Tibial nerve (tissue), 4 donors: ENCODE measurements at places on chromosomes 1 and 21. TPM values are rescaled to one million over a fixed set of nuclear protein-coding genes. Genes with fewer than 3 reads are reported as not detected.

GRCh38 chr1:172148213-172148612 is 272.3 kb upstream of the C1orf105 start:
- H3K36me3 ChIP-seq: no peaks in the 10 kb centered on the region
- no peak for DNase-seq
- H3K4me1 ChIP-seq: no peaks in the 10 kb centered on the region
- H3K27me3 ChIP-seq: no peaks in the 10 kb centered on the region
- no peak overlapping the region for H3K4me3 ChIP-seq
- H3K27ac ChIP-seq: no peak overlapping the region

GRCh38 chr1:27521336-27521831 is 31.4 kb upstream of the WASF2 start:
- H3K4me1 ChIP-seq: peaks cover 67% of the 10 kb centered on the region
- DNase-seq: no peak
- H3K27me3 ChIP-seq: no peaks in the 10 kb centered on the region

DNA sequence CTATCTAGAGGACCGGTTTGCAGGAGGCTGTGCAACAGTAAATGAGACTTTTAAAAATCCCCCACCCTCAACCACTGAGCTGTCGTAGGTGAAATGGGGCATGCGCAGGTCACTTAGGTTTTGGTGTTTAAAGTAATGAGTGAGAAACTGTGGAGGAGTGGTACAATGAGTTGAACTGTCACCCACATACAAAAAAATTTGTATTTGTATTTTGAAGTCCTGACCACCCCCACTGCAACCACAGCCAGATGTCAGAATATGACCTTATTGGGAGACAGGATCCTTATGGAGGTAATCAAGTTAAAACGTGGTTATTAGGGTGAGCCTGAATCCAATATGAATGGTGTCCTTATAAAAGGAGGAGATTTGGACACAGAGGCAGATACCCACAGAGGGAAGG is 1.6 kb upstream of the IRF6 start:
- H3K27ac ChIP-seq: no peak overlapping the region
- no peak for DNase-seq
- no peak overlapping the region for H3K4me3 ChIP-seq
- no peaks in the 10 kb centered on the region for H3K36me3 ChIP-seq
- H3K4me1 ChIP-seq: no peaks in the 10 kb centered on the region

DNA sequence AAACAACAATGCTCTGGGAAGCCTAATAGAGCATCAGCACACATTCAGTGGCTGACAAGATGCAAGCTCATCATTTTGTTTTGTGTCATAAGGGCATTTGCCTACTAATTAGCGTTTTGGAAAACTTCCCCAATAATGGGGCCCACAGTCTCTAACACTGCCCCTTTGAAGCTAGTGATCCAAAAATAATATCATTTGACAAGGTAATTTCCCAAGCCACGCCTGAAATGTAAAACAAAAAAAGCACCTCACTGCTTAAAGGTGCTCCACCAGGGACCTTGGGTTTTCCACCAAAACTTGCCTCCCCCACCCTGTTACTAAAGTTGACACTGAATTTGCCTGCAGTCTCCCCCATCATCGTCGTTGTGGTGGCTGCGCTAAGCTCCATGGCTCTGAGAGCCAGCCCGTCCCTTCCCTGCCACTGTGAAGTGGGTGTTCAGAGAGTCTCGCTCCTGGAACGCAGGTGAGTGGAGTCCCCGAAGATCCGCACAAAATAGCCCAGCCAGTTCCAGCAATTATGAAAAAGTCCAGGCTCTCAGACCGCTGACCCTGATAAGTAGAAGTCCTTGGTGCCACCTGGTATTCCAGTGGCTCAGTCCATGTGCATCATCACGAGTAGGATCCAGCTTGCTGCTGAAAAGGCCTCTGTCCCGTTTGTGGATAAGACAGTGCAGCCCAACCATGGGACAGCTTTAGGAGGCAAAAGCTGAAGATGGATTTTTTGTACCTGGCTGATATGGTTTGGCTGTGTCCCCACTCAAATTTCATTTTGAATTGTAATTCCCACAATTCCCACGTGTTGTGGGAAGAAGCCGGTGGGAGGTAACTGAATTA is 52.2 kb downstream of the RAB3GAP2 start:
- H3K27me3 ChIP-seq: no peaks in the 10 kb centered on the region
- DNase-seq: no peak
- peak overlapping the region; percentile 20 for H3K27ac ChIP-seq
- no peaks in the 10 kb centered on the region for H3K36me3 ChIP-seq

DNA sequence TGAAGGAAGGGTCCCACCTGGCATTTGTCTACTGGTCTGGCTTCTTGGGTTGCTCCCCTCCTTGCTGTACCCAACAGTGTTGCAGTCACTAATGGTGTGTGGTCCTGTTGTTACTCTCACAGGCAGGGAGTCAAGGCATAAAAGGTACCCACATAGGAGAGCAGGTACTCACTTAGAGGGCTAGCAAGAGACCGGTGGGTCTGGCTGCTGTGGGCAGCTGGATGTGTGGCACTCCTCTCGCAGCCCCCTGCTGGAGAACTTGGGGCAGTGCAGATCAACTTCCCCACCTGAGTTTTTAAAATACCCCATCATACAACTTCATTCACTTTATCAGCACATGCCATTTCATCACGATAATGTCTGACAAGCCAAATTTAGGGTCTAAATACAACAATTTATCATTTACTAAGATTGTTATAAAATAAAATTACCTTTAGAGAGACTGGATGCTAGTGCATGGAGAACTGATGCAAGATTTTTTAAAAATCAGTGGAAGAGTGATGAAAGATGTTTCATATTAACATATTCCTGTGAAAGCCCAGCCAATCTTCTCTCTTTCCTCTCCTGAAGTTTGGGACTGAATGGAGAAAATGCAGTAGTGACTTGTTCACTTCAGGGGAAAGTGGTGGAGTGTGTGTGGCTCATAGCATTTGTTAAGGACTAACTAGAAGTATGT is 42.8 kb downstream of the ACP6 start:
- DNase-seq: no peak
- H3K36me3 ChIP-seq: no peaks in the 10 kb centered on the region

- no peak overlapping the region for H3K27ac ChIP-seq
- H3K4me1 ChIP-seq: no peaks in the 10 kb centered on the region
These were observed 157.3 kb downstream of the ZNF281 start for GRCh38 chr1:200252531-200252930.

The KCNE2 gene
- total RNA-seq: not detected

The BARHL2 gene
- not detected for total RNA-seq

The TMPRSS2 gene
- total RNA-seq: not detected

The PADI2 gene
- total RNA-seq: 8.0 TPM

The GJA4 gene
- 48.7 TPM for total RNA-seq

The TAF13 gene
- total RNA-seq: 25.2 TPM
